Tibial nerve (tissue), 4 donors: ENCODE measurements at places on chromosomes 11 and 22. TPM values are rescaled to one million over a fixed set of nuclear protein-coding genes. Genes with fewer than 3 reads are reported as not detected.

Gene SYCE3
- total RNA-seq, result not detected

Gene PLEKHA7
- 51.3 TPM for total RNA-seq

Gene MMP13
- not detected for total RNA-seq

Gene KCNJ1
- not detected for total RNA-seq

Gene C1QTNF5
- 24.3 TPM for total RNA-seq

Gene FXYD6
- 59.7 TPM for total RNA-seq

Gene CASP12
- 1.7 TPM for total RNA-seq

Gene NCAPH2
- total RNA-seq, result 57.3 TPM

DNA sequence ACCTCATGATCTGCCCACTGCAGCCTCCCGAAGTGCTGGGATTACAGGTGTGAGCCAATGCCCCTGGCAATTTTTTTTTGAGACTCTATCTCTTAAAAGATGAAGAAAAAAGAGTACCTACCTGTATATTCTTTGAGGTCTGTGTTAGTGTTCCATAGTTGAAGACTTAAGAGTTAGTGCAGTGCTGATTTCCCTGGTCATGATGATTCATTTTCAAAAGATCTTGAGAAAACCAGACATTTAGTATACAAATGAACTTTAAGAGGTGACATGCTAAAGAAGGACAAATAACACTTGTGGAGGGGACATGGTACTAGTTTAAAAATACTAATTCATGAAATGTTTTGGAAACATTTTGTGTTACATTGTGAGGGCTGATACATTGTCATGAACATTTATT, 17.7 kb downstream of the CBL start:
- no peaks in the 10 kb centered on the region for H3K27me3 ChIP-seq
- H3K4me3 ChIP-seq, result no peak overlapping the region
- H3K36me3 ChIP-seq, result no peaks in the 10 kb centered on the region

DNA sequence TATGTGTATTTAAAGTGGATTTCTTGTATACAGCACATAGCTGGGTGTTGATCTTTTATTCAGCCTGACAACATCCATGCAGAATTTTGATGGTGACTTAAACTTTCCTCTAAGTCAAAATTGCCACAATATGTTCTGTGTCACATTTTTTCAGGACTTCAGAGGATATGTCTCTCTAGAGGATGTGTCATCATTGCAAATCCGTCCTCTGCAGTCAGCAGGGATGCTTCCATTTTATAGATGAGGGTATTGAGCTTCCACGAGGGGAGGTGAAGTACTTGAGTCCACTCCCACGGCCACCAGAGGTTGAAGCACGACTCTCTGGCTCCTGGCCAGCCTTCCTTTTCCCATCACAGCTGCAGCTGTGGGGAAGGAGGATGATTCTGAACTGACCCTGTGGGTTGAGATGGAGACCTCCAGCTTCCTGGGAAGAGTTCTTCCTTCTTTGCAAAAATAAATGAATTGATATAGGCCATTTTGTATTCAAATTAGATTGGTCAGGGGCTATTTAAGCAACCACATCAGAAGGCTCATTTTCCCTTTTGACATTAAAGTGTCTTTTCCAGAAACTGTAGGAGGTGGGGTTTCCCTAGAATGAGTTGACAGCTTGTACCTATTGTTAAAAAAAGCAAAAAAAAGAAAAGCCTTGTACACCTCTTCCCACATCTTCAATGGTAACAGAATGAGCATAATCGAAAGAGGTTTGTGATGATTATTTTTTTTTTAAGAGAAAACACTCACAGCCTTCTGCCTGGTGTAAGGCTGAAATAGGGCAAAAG, 55.2 kb upstream of the MYEOV start:
- no peaks in the 10 kb centered on the region for H3K36me3 ChIP-seq
- H3K4me3 ChIP-seq, result no peak overlapping the region
- H3K27me3 ChIP-seq, result no peaks in the 10 kb centered on the region
- H3K4me1 ChIP-seq, result no peaks in the 10 kb centered on the region

DNA sequence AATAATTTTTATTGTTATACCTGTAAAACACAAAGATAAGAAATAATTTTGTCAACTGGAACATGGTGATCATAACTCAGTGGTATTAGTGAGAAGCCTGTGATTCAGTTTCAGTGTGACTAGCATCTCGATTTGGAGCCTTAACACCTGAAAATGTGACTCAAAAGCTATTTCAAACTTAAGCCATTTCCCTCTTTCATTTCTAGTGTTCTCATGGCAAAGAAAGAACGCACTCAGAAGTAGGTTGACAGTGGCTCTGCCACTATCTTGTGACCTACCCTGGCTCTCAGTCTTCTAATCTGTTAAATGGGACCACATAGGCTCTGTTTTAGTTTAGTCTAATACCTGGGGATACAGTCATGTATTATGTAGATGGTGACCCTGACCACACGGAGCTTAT, 62.7 kb downstream of the ISX start:
- no peaks in the 10 kb centered on the region for H3K36me3 ChIP-seq
- no peak overlapping the region for H3K4me3 ChIP-seq
- H3K27me3 ChIP-seq, result no peaks in the 10 kb centered on the region
- H3K4me1 ChIP-seq, result no peaks in the 10 kb centered on the region

GRCh38 chr11:93024369-93024768, 54.9 kb downstream of the MTNR1B start:
- H3K36me3 ChIP-seq, result no peaks in the 10 kb centered on the region
- H3K4me3 ChIP-seq, result no peak overlapping the region
- no peak for DNase-seq
- no peaks in the 10 kb centered on the region for H3K27me3 ChIP-seq
- H3K27ac ChIP-seq, result no peak overlapping the region

DNA sequence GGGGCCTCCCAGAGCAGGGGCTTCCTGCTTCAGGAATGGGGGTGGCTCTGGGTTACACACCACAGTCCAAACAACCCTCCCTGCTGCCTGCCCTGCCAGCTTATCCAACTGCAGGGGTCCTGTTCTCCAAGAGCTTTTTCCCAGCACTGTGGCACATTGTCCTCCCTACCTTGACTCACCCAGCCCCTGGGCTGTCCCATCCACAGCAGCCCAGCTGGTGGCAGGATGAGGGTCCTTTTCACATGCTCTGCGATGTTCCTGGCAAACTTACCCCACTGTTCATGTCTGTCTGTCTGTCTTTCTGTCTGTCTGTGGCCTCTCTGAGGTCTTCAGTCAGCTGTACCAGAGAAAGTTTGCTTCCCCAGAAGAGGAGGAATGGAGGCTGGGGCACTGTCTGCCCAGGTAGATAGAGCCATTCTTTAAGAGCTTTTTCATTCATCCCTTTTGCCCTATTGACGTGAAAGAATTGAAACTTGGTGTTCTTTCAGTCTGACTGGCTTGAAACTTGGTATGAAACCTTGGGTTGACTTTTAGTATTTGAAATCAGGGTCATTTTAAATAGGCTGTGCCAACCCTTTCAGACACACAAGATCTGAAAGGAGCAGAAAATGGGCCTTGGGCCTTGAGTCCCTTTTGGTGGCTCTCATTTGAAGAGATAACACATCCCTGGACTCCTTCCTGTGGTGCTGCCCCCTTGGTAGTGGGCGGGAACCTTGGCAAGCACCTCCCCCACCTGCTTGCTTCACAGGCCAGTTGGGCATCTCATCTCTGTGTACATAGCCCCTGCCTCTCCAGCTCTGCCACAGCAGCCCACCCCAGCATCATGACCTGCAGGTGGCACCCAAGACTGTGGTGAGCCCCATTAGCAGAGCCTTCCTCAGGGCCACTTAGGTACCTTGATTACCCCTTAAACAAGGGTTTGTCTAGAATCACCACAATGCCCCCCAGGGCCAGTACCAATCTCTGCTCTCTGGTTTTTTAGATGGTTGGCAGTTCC, 74.6 kb upstream of the SUSD2 start:
- H3K4me1 ChIP-seq, result peaks cover 13% of the 10 kb centered on the region
- no peak overlapping the region for H3K4me3 ChIP-seq
- no peak for DNase-seq
- H3K27me3 ChIP-seq, result no peaks in the 10 kb centered on the region

GRCh38 chr11:21072558-21072957, 403.2 kb downstream of the NELL1 start:
- H3K27ac ChIP-seq, result no peak overlapping the region
- no peaks in the 10 kb centered on the region for H3K27me3 ChIP-seq
- no peak for DNase-seq
- no peak overlapping the region for H3K4me3 ChIP-seq
- H3K4me1 ChIP-seq, result no peaks in the 10 kb centered on the region

- DNase-seq, result no peak
- H3K36me3 ChIP-seq, result no peaks in the 10 kb centered on the region
- H3K4me1 ChIP-seq, result no peaks in the 10 kb centered on the region
- no peak overlapping the region for H3K27ac ChIP-seq
- H3K27me3 ChIP-seq, result no peaks in the 10 kb centered on the region
Observed at GRCh38 chr11:106263527-106263926, 186.1 kb downstream of the AASDHPPT start.

- H3K4me3 ChIP-seq, result no peak overlapping the region
- no peaks in the 10 kb centered on the region for H3K27me3 ChIP-seq
- H3K36me3 ChIP-seq, result no peaks in the 10 kb centered on the region
- no peak overlapping the region for H3K27ac ChIP-seq
- no peaks in the 10 kb centered on the region for H3K4me1 ChIP-seq
- DNase-seq, result no peak
Observed at GRCh38 chr11:82194521-82194920, 539.1 kb downstream of the FAM181B start.

DNA sequence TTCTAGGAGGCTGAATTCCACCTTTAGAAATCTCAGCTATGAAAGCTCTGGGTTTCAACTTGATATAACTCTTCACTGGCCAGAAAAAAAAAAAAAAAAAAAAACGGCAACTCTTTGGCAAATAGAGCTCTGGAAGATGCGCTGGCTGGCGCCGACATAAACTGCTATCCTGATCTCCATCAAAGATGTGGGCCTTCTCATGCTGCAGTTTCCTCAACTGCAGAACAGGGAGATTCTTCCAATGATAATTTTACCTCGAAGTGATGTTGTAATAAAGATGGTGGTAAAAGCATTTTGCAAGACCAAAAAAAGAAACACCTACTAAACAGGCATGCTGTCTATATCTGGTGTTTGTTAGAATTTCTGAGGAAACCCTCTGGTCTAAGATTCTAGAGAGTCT, 20.3 kb downstream of the FLI1 start:
- H3K4me1 ChIP-seq, result no peaks in the 10 kb centered on the region
- no peak overlapping the region for H3K27ac ChIP-seq
- no peak overlapping the region for H3K4me3 ChIP-seq
- H3K36me3 ChIP-seq, result no peaks in the 10 kb centered on the region
- no peaks in the 10 kb centered on the region for H3K27me3 ChIP-seq
- DNase-seq, result no peak

DNA sequence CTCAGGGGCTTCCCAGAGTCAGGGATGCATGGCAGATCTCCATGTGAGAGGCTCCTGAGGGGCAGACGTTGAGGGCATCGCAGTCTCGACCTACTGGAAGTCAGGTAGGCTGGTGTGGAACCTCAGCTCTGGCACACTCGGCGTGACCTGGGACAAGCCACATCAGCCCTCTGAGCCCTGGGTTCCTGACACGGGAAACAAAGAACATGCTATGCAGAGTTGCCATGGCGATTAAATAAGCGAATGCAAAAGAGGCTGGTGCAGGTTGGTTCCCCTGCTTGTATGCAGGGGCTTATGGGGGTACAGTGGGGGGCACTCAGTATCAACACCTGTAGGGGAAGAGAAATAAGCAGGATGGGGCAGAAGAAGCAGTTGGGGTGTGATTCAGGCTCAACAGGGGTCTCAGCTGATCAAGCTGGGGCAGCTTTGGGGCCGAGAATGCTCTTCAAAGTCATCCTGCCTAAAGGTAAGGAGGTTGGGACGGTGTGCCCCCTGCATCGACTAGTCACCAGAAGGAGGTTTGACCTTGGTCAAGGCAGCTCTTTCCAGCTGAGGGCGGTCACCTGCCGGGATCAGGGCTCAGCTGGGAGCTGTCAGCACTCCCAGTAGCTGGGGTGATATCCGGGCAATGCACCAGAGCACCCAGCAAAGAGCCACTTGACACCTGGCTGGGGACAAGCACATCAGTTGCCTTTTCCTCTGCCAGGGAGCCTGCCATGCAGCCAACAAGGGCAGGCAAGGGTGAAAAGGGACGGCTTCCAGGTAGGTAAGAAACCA, 442.7 kb downstream of the MIAT start:
- H3K36me3 ChIP-seq, result no peaks in the 10 kb centered on the region
- no peak overlapping the region for H3K4me3 ChIP-seq
- peaks cover 17% of the 10 kb centered on the region for H3K27me3 ChIP-seq
- no peak for DNase-seq
- H3K27ac ChIP-seq, result no peak overlapping the region

GRCh38 chr11:7019500-7020182, 505 bp downstream of the ZNF214 start:
- H3K27ac ChIP-seq, result peak overlapping the region; percentile 89
- peaks cover 6% of the 10 kb centered on the region for H3K4me1 ChIP-seq
- no peaks in the 10 kb centered on the region for H3K27me3 ChIP-seq
- peak overlapping the region; percentile 55 for H3K4me3 ChIP-seq
- DNase-seq, result no peak
- no peaks in the 10 kb centered on the region for H3K36me3 ChIP-seq

- no peak overlapping the region for H3K27ac ChIP-seq
- H3K36me3 ChIP-seq, result no peaks in the 10 kb centered on the region
- H3K4me1 ChIP-seq, result no peaks in the 10 kb centered on the region
- DNase-seq, result no peak
- H3K4me3 ChIP-seq, result no peak overlapping the region
Observed at GRCh38 chr11:134390706-134391569, 21.1 kb downstream of the B3GAT1 start.

- no peaks in the 10 kb centered on the region for H3K27me3 ChIP-seq
- no peak overlapping the region for H3K4me3 ChIP-seq
- H3K36me3 ChIP-seq, result no peaks in the 10 kb centered on the region
- DNase-seq, result no peak
- no peaks in the 10 kb centered on the region for H3K4me1 ChIP-seq
- H3K27ac ChIP-seq, result no peak overlapping the region
Observed at GRCh38 chr11:135035282-135035681, 623.2 kb upstream of the B3GAT1 start.

GRCh38 chr11:129731316-129731715, 84.3 kb upstream of the TMEM45B start:
- DNase-seq, result no peak
- H3K4me1 ChIP-seq, result no peaks in the 10 kb centered on the region
- no peak overlapping the region for H3K4me3 ChIP-seq
- no peaks in the 10 kb centered on the region for H3K36me3 ChIP-seq
- H3K27ac ChIP-seq, result no peak overlapping the region
